Mammary microvascular endothelial cell (primary cell): ENCODE measurements at places on chromosomes 2 and 18. TPM values are rescaled to one million over a fixed set of nuclear protein-coding genes. Genes with fewer than 3 reads are reported as not detected.

Gene SLC19A3
- total RNA-seq: not detected in 2 replicates

Gene CROCC2
- not detected in 2 replicates for total RNA-seq

Gene POTEJ
- 0.07 TPM in 1 of 2 replicates, not detected in the other for total RNA-seq

Gene SH3RF3
- total RNA-seq: 18.1 and 19.1 TPM in 2 replicates

Gene TOGARAM2
- total RNA-seq: not detected in 2 replicates

Gene UGT1A4
- not detected in 2 replicates for total RNA-seq

Gene TMEFF2
- not detected in 2 replicates for total RNA-seq

Gene SOCS6
- total RNA-seq: 9.4 and 12.4 TPM in 2 replicates

Gene ABCA12
- 0.05 TPM in 1 of 2 replicates, not detected in the other for total RNA-seq

Gene MC2R
- not detected in 2 replicates for total RNA-seq

Gene ERICH2
- not detected in 2 replicates for total RNA-seq

Gene SCYGR8
- not detected in 2 replicates for total RNA-seq
